ENCODE measurements at places on chromosomes 12 and 14.

DNA sequence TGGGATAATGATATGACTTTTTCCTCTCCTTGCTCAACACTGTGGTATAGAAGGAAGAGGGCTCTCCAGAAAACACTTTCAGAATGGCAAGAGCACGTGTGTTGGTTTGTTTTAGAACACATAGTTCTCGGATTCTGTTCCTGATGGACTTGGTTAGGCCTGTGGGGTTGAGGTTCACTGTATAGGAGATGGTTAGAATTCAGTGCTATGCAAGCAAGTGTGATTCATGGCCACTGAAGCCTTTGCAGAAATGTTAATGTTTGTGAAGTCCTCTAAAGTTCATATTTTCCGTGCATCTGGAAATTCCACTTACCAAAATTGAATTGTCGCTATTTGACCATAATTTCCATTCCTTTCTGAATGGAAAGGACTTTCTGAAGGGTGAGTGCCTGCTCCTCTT, 233.2 kb upstream of the DDHD1 start:
- DNase-seq, result no peak

DNA sequence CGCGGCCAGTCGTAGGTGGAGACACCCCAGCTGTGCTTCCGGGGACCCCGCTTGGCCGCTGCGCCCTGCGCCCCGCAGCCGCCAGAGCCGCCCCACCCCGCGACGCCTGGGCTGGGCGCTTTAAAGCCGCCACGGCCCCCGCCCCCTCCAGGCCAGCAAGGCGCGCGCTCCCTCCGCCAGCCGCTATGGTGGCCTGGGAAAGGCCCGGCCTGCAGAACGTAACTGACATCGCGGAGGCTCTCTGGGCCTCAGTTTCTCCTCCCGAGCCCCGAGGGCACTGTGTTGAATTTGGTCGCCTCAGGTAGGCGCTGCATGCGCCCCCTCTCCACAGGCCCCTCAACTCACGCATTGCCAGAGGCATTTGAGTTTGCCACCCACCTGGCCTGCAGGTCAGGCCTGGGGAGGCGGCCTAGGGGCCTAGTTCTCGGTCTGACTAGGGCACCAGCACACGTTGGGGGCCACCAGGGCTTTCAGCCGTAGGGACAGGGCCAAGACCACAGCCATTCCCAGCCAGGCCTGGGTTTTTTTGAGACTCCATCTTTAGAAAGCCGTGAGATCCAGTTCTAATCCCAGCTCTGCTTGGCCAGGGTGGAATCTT, at the start of gene NGB:
TSS of gene NGB (minus strand) at position 94 of the 598 bp plus-strand sequence. CDS start 269 bp downstream, outside the sequence.
- DNase-seq, result no peak

DNA sequence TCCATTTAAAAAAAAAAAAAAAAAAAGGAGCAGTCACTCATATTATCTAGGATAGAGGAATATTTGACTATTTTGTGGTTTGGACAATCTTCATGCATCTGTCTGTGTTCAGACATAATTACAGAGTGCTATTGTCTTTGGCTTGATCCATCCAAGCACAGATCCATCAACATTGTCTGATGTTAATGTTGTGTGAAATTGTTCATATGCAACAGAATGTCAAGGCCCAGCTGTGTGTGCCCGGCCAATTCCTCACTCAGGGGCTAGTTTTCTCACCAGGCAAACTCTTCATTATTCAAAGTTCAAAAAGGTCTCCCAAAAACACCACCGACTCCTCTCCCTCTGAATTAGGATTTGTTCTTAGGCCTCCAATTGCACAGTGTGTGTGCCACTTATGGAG, 324.9 kb upstream of the TMTC1 start:
- no peak for DNase-seq

DNA sequence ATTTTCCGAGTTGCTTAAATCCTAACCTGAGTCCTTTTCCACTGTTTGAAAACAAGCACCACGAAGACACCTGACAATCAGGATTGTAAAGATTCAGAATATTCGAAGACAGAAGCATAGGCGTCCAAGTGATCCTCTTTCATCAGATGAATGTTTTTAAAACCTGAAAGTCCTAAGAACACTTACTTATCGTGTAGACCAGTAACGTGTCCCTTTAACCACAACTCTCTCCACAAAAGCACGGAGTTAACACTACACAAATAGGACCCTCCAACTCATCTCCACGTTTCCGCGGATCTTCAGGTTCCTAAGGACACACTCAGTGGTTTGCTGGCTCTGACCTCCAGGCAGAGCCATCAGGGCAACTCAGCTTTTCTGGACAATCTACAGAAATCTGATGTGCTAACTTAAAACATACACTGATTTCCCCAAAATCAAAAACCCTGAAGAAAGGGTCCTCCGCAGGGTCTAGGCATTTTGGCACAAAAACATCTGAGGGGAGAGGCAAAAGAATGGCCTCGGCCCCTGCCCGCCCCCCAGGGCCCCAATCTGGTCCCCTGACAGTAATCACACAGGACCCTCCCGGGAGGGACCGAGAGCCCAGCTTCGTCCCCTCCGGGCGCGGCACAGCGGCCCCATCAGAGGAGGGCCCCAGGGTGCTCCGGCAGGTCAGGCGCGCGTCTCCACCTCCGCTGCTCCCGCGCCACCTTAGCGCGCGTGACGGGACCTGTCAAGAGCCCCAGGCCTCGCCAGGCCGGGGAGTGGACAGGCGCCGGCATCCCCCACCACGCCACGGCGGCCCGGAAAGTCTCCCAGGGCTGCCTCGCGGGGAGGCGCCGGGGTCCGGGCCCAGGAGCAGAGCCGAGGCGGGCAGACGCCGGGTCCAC, 925 bp downstream of the DICER1 start:
- DNase-seq, result no peak

GRCh38 chr12:1102115-1102514, 111.1 kb downstream of the ERC1 start:
- no peak for DNase-seq

DNA sequence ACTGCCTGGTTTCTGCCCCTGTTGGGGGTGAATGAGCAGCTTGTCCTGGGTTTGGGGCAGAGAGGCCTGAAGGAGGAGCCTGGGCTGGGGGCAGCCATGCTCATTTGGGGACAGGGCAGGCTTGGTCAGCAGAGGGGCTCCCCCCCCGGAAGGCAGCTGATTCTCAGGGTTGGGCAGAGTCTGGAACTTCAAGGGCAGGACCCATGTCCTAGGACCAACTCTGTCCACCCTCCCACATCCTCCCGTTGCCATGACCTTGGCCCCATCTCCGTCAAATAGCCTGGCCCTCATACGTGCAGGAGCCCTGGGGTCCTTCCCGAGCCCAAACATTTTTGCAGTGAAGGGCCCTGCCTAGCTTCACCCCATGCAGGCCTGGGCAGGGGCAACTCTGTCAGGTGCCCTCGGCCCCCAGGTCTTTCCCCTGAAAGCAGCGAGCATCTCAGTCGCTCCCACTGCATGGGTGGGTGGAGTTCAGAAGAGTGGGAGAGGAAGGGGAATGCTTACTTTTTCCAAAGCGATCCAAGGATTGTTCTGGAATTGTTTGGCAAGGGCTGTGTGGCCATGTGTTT, 32.6 kb downstream of the TNFAIP2 start:
- no peak for DNase-seq

DNA sequence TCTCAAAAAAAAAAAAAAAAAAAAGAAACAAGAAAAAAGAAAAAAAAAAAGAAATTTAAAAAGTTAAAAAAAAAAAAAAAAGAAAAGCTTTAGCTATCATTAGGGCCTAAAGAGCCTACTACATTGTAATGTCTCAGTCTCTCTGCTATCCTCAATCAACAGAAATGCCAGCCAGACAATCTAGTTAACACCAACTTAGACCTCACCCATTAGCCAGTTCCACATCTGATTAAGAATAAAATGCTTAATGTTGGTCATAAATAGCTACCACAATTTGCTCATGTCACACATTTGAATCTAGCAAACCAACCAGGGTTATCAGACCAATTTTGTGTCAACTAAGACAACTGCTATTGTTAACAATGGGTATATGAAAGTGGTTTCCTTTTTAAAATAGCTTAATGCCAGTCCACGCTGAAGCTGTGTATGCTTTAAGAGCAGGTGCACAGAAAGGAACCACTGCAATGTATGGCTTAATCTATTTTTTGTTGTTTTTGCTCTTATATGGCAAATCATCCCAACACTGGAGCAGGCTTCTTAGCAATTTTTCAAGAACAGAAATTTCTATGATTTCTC, 45.5 kb upstream of the SELPLG start:
- no peak for DNase-seq

DNA sequence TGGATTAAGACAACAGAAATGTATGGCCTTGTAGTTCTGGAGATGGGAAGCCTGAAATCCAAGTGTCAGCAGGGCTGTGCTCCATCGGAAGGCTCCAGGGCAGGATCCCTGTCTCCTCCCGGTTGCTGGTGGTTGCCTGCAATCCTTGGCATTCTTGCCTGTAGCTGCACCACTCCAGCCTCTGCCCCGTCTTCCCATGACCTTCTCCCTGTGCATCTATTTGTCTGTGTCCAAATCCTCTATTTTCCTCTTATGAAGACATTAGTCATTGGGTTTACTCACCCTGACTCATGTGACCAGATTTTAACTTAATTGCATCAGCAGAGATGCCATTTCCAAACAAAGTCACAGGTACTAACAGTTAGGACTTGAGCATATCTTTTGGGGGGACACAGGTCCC, 15.1 kb downstream of the TUNAR start:
- DNase-seq, result no peak

All from GM12878 (cell line).